ENCODE measurements at places on chromosomes 5 and 9.

DNA sequence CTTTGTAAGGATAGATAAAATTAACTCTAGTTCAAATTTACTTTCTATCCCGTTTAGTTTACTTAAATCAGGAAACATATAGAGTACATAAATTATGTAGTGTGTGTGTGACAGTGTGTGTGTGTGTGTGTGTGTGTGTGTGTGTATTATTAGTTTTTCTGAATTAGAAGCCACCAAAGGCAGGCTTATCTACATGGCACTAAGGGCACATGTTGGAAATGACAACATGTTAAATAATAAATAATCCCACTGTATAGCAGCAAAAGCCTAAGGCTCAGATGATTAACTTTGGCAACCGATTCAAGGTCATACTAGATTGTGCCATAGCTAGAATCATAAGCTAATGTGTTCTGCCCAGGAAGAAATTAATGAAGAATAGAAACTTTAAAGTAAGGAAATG is 54.6 kb downstream of the MEGF9 start:
- DNase-seq, result no peak

DNA sequence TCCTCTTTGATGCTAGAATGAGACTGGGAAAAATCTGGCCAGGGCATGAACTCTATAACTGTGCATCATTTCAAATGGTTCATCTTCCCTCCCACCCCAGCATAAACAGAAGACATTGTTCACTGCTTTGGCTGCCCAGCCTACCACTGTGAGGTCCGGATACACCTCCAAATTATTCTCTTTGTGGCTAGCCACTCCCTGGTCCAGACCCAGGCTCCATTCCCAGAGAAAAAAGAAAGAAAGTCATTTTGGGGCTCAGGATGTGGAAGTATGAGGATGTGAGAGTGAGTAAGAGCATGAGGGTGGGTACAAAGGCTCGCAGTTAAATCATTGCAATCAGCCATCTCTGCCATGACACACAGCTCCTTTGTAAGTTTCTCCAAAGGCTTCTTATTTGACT is 559.2 kb downstream of the PSAT1 start:
- DNase-seq, result no peak

GRCh38 chr9:100281676-100282387 is 70.9 kb downstream of the TEX10 start:
- DNase-seq, result no peak

DNA sequence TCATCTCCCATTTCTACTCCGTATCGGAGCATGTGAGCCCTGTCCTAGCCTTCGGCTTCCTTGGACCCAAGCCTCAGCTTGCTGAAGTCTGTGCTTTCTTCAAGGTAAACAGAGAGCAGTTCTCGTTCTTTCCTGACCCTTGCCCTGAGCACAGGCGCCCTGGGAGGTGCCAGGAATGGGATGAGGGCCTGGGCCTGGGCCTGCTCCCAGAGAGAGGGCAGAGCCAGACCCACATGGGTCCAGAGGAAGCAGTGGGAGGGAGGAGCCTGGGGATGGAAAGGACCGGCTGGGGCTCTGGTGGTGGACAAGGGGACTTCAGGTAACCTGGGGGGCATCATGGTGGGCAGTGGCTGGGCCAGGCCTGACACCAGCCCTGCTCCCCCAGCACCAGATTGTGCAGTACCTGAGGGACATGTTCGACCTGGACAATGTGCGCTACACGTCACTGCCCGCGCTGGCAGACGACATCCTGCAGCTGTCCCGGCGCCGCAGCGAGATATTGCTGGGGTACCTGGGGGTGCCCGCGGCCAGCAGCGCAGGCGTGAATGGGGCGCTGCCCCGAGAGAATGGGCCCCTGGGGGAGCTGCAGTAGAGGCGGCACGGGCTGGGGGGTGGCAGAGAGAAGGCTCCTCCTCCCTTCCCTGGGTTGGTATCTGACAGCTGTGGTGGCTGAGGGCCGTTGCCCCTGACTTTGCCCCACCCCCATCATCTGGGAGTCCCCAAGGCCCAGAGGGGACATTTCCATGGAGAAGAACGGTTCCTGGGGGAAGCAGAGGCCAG is 10.9 kb upstream of the DOLPP1 start:
- DNase-seq, result no peak

DNA sequence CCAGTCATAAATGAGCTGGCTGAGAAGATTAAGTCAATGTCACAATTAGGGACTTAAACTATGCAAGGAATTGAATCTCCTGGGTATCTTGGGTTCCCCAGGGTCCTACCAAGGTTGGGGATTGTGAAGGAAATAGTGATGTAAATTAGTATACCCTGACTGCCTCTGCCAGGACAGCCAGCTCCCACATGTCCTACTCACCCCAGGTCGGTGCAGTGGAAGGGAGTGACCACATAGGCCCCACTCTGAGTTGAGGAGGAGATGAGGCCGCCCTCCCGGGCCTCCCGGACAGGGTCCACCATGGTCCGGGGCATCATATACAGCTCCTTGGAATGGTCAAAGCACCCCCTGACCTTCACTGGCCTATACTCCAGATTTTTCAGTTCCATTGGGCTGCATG is 2.7 kb downstream of the SURF1 start:
- DNase-seq, result no peak

GRCh38 chr9:12790883-12791282 is 16.1 kb downstream of the LURAP1L start:
- no peak for DNase-seq

- no peak for DNase-seq
These were observed 47.1 kb downstream of the SH3RF2 start for GRCh38 chr5:145983446-145983845.

DNA sequence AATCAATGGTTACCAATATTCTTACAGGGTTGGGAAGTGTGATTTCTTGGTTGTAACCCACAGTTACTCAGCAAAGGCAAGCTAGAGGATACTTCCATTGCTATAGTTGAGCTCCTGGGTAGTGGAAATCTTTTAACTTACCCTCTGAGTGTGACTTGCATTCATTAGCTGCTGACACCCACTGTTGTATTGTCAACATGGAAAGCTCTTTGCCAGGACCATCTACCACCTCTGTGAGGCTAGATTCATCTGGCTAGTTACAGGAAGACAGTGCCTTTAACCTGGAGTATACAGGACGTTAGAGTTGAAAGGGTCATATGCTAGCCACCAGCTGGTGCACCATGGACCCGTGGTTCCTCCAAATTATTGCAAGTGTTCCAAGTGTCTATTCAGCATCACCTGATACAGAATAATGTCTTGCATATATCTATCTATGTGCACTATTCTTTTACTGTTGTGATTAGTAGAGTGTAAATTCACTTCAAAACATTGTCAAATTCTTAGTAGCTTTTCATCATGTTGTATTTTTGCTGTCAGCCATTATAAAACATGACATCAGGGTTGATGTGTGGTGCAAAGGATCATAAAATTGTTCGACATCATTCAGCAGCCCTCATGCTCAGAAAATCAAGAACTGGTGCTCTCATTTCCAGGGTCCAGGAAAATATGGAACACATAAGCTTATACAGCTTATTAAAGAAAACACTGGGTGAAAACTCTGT is 239.0 kb downstream of the PJA2 start:
- no peak for DNase-seq

DNA sequence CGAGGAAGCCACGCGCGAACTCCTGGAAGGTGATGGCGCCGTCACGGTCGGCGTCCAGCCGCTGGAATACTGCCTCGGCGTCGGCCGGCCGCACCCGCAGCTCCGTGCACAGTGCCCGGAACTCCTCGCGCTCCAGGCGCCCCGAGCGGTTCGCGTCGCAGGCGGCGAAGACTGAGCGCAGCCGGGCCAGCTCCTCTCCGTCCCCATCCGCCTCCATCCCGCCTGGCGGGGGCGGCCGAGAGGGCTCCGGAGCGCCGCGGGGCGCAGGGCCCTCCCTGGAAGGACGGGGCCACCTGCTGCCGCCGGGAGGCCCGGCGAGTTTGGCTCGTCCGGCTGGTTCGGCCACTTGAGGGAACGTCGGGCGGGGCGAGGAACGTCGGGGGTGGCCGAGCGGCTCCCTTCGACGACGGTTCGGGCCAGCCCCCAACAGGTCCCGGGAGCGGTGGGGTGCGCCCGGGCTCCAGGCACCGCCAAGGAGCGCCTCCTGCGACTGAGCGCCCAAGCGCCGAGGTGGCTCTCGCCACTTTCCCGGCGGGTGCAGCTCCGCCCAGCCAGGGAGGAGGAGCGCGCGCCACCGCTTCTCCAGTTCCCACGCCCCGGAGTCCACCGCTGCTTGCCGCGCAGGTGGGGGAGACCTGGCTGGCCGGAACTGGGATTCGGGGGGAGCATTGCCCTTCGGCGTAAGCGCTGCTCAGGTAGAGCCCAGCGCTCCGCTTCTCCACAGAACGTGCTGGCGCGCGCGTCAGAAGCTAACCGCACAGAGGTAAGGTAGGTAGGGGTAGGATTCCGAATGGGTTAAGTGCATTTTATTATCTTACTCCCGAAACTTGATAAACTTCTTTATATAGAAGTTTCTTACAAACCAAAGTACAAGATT is at the start of gene RASEF:
Gene RASEF (minus strand): TSS at position 492 of the 877 bp plus-strand sequence. CDS start 275 bp downstream, at position 217.
- DNase-seq, result no peak

DNA sequence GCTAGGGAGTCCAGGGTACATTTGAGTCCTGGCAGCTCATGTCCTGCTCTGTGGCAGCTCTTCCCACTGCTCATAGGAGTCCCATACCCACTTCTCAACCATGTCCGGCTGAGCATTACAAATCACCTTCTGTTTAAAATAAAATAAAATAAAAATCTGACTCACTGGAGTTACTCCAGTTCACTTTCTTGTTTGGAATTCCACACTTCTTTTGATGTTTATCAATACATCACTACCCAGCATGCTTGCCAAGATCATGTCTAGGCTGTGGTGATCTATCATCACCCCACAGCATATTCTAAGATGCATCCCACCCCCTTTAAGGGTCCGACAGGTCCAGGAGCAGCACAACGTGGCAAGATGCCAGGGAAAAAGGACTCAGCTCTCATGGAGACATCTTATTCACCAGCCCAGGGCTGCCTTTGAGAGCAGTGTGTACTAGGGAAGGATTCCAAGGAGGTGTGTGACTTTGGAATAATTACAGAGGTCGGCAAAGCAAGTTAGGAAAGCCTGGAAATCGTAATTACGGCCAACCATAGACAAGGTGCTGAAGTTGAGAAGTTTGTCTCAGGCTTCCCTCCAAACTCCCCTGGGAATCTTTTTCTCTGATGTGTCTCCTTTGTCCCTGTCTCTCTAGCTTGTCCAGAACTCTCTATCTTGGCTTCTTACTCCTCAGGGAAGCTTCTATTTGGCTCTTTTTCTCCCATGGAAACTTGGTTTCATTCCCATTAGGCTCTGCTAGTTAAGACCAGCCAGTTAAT is 111.4 kb upstream of the SLC1A3 start:
- DNase-seq, result no peak

DNA sequence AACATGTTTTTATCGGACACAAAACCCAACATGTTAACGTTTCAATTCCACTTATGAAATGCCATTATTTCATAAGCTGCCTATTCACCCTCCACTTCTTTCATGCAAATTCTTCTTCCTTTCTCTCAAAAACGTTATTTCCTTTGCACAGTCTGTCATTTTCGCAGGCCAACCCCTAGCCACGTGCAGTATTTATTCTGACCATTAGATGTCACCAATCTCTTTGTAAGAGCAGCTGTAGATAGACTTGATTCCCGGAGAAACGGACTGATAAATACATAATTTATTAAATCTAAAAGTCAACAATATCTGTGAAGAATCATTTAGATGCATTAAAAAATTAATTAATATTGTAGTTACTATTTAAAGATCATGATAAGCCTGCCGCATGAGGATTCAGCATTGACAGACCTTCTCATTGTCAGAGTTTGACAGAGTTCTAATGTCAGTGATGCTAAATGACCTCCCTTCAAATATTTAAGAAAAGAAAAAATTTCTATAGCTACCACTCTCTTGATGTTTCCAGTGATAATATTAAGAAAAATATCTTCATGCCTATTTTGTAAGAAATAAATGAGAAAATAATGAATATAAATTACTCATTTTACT is 933.6 kb downstream of the CDH12 start:
- no peak for DNase-seq

DNA sequence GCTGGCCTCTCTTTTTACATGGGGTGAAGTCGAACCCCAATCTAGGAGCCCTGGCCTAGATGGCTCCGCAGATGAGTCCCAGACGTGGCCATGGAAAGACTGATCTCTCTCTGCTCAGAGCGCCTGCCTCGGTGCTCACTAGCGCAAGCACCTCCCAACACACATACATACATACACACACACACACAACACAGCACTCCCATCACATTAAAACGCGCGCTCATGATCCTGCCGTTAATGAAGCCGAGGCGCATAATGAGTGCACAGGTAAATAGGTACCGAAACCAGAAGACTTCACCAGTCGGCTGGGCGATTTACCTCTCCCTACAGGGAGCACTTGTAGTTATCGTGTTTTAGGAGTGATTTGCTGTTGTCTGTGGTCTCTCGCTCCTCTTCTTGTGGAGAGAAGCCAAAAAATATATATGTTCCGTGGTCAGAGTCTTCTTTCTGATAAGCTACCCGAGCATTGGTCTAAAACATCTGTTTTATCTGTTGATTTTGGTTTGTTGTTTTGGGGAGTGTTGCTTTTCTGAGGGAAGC is 207.7 kb downstream of the MEF2C start:
- no peak for DNase-seq

GRCh38 chr5:145548097-145548496 is 287.0 kb downstream of the PRELID2 start:
- DNase-seq, result no peak

DNA sequence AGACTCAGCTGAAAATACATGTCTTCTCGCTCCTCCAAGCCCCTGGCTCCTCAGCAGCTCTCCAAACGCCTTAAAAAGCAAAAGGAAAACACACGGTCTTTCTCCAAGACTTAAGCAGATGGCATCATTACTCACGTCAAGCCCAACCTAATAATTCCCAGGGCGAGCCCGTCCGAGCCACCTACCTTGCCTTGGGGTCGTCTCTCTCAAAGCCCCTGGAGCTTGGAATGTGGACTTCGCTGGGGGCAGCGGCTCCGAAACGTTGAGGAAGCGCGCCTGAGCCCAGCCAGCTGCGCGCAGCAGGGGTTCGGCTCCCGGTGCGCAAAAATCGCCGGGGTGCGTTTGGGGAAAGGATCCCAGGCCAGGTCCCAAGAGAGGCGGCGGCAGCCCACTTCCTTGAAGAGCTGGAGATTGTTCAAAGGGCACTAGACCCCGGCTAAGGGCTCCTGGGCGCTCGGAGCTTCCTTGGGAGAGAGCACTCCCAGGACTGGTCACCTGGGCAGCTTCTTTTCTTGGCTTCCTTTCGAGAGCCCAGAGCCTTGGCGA is 395 bp downstream of the DRD1 start:
- no peak for DNase-seq

DNA sequence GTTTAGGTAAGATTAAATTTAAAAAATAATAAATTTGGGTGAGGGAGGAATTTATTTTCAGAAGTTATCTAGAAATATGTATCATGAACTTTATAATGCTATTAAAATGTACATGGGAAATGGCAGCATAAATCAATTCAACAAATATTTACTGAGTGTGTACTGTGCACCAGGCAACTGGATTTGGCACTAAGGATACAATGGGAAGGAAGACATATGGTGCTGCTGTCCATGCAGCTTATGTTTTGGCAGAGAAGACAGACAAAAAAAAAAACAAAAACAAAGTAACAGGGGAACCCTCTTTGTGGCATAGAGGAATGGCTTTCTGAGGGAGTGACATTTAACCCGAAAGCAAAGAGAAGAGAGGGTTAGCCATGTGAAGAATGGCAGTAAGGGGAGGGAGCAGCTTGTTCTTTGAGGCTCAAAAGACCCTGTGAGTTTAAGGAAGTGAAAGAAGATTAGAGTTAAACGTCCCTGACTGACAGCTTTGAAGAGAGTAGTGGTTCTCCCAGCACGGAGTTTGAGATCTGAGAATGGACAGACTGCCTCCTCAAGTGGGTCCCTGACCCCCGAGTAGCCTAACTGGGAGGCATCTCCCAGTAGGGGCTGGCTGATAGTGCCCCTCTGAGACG is 23.9 kb downstream of the CNTRL start:
- no peak for DNase-seq

GRCh38 chr5:136030956-136031611 is 2.3 kb downstream of the TGFBI start:
- DNase-seq, result no peak
